ENCODE measurements at places on chromosomes 4 and X.

DNA sequence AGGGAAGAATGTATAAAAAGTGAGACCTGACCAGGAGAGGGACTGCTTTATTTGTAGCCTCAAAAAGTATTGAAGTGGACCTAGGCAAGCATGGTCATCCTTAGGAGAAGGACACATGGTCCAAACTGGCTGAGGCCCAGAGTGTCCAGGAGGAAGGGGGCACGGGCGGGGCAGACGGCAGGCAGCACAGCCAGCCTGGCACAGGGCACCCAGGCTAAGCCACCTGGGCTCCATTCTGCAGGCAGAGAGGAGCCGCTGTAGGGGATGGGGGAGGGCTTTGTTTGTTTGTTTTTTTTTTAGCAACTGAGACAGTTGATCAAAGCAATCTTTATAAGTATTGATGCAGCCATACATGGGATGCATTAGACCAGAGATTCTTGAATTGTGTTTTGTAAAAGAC lies 188.6 kb downstream of the PRDM5 start:
- DNase-seq = no peak

DNA sequence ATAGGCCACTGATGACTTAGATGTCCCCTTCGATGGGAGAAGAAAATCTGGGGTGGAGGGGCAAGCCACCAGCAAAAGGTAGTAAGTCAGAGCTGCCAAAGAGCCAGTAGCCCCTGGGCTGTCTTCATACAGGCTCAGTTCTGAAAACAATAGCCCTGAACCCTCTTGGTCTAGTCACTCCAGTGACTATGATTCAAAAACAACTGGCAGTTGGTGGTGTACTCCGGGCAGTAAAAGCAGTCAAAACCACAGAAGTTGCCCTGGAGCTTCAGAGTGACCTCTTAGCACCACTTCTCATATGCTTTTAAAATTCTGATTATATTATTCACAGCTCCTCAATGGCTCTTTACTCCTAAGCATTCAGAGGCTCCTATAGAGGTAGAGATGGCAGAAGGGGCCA lies 164.3 kb upstream of the MAMLD1 start:
- no peak for DNase-seq

- DNase-seq = no peak
These were observed 76.8 kb upstream of the PSAPL1 start for GRCh38 chr4:7511525-7511924.

DNA sequence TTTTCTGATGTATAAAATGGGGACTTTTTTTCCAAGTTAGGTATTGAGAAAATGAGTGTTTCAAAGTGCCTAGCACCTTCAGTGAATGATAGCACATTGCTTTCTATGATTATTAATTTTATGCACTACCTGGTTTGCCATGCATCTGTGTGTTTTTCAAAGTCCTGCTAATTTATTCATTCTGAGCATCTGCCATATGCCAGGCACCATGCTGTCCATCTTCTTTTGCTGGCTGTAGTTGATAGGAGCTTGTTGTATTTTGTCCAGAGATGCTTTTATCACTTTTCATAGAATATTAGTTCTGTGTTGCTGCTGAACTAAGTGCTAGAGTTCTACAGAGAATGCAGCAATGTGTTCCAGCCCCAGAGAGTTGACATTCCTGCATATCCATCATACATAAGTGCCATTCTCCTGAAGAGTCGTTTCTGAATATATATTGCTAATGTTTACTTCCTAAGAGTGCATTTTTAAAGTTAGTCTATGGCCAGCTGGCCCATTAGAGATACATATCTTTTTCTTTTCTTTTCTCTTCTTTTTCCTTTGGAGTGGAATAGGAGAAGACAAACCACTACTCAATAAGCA lies 49.0 kb upstream of the CLNK start:
- DNase-seq = no peak

- no peak for DNase-seq
These were observed 249.4 kb downstream of the DHX15 start for GRCh38 chr4:24334906-24335305.

DNA sequence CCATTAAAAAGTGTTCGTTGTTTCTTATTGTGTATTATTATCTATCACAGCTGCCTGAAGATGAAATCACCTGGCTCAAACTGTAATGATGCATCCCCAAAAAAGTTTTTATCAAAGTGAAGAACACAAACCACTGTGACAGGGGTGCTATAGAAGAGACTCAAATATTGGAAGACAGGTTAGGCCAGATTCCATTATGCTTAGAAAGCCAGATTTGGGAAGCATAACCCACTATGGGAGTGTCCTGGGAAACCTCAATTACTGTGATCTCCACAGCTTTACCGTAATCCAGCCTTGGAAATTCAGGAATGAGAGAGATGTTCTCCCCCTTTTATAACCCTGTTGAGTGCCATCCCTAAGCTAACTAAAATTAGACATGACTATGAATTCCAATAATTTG lies 114.2 kb downstream of the NWD2 start:
- DNase-seq = no peak

DNA sequence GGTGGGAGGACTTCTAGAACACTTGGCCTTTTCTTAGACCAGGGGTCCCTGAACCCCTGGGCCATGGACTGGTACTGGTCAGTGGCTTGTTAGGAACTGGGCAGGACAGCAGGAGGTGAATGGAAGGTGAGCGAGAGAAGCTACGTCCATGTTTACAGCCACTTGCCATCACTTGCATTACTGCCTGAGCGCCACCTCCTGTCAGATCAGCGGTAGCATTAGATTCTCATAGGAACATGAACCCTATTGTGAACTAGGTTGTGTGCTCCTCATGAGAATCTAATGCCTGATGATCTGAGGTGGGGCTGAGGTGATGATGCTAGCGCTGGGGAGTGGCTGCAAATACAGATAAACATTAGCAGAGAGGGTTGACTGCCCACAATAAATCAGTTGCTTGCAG lies 100.9 kb upstream of the IGFBP7 start:
- no peak for DNase-seq

DNA sequence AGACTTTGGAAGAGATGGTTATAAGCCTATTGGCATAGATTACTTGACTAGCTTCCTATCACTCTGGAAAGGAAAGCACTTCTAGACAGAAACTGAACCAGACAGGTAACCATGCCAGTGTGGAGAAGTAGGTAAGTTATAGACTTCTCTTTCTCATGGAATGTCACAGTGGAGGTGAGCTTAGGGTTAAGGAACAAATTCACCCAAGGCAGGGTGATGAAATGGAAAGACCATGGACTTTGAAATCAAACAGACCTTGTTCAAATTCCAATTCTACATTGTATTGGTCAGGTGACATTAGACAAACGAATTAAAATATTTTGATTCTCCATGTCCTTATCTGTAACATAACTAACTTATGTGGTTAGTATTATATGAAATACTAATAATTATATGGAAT lies 7.7 kb upstream of the RAP1GDS1 start:
- no peak for DNase-seq

GRCh38 chr4:160129439-160129838 lies 1026.6 kb downstream of the RAPGEF2 start:
- DNase-seq = no peak

DNA sequence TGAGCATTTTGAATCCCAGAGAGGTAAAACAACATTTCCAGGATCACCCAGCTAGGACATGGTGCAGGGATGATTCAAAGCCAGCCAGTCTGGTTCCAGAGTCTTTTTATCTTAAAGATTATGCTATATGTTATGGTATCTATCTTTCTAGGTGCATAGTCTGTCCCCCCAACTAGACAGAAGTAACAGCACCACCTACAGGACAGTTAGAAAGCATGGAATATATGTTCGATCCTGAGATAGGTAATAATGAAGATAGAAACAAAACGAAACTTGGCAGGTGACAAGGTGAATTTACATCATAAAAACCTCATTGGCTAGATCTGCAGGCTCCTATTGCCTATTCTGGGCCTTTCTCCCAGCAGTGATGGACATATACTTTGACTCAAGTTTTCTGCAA lies 723.2 kb downstream of the SMARCA1 start:
- no peak for DNase-seq

GRCh38 chr4:171025776-171026175 lies 787.4 kb upstream of the GALNTL6 start:
- no peak for DNase-seq

DNA sequence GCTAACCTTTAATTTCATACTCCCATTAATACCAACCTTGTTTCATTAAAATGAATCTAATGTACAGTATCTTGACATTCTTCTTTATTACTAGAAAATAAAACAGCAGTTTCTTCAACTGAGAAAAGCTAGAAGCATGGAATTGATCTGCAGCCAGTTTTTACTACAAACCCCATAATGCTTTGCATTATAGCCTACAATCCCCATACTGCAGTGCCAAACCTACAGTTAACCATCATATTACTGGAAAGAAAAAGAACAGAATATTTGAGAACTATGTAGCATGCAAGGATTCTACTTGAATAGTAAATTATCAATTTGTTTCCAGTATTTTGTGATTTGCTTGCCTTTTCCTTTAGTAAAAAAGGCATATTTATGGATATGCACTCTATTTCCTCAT lies 3.2 kb upstream of the IL1RAPL1 start:
- no peak for DNase-seq

DNA sequence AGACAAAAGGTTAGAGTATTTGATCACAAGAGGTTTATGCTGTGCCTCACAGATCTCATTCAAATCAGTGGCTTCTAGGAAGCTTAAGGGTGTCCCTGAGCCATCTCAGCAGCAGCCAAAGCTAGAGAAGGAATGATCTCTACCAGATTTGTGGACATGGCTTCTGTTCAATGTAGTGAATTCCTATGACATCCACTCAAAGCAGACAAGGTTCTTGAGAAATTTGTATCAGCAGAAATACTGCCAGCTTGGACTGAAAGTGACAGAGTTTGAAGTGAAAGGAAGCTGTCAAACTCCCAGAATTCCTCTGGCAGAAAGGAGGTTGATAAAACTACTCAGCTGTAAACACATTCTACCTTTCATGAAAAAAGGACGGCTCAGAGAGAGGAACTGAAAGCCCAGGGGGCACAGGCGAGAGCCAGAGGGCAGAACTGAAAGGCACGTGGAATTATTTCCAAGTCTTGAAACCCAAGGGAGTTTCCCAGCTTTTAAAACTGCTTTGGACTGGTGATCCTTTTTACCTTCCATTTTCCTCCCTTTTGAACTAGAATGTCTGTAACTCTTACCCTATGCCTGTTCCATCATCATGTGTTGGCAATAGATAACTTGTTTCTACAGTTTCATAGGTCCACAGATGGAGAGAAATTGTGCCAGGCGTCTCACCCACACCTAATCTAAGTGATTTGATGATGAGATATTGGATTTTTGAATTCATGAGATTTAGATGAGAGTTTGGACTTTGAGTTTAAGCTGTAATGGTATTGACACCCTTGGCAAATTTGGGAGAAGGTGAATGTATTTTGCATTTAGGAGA lies 14.5 kb upstream of the MED14 start:
- no peak for DNase-seq

DNA sequence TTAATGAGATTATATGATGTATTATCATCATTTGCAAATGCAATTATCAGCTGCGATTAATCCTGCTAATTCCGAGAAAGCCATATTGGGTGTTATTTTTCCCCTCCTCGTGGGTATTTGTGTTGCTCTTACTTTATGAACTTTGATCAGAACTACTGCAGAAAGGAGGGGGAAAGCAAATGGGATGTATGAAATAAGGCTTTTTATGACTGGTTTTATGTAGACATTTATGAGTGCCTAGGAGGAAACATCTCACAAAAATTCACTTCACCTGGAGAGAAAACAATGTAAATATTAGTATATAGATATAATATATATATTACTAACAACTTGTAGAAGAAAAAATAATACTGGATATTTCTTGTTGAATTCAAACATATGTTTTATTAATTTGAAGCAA lies 214.4 kb downstream of the TEX13A start:
- no peak for DNase-seq

DNA sequence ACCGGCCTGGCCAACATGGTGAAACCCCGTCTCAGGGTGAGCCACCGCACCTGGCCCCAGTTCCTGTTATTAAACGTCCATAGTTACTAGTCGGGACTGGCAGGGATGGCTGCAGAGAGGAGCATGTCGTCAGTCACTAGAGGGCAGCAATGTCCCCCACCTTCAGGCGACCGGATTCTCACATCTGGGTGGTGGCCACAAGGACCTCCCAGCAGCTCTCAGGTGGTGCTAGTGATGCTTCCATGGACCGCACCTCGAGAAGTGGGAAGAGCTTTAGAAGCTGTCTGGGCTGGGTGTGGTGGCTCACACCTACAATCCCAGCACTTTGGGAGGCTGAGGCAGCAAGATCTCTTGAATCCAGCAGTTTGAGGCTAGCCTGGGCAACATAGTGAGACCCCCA lies 13.3 kb upstream of the IL3RA start:
- peak; percentile 82 for DNase-seq

DNA sequence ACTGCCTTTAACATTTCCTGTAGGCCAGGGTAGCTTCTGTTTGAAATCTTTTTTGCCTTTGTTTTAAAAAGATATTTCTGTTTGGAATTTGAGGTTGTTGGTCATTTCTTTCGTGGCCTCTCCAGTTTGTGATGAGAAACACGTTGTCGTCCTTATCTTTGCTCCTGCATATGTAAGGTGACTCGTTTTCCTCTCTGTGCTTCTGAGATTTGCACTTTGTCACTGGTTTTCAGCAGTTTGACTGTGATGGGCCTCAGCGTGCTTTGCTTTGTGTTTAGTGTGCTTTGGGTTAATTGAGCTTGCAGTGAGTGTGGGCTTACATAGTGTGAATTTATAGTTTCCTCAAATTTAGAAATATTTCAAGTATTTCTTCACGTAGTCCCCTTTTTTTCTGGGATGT lies 81.5 kb downstream of the FAM193A start:
- DNase-seq = no peak

- DNase-seq = no peak
These were observed 21.8 kb downstream of the RAI2 start for GRCh38 chrX:17839269-17839668.

GRCh38 chrX:69104756-69105434 lies 60.4 kb downstream of the PJA1 start:
- no peak for DNase-seq

DNA sequence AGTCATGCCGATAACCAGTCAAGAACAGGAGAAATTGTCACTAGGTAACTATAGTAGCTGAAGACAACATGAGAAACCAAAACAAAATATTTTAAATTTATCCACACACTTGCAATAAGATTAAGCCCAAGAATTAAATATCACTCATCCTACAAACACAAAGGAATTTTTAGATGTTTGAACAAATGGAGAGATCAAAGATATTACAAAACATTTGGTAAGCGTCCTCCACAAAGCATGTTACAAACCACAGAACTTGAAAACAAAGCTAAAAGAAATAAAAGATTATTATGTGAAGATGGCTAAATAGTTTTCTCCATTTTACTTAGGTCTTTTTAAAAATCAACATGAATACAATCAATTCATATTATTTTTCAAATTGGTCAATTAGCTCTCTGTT lies 631.9 kb upstream of the INTU start:
- no peak for DNase-seq

DNA sequence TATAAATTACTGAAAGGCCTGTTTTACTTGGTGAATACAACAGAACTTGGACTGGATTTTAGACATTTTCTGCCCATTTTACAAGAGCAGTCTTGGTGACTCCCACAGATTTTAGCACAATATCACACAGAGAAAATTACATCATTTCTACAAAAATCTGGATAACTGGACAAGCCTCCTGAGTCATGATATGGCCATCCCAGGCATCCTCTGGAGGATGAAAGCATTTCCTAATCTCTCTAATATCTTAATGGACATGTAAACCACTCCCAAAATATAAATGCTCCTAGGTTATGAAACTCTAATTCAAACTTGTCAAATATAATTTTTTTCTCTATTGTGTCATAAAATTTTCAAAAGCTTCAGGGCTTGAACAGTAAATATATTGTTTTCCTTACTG lies 1170.8 kb upstream of the PCDH7 start:
- DNase-seq = no peak

All from GM13977 (cell line).